ENCODE measurements at places on chromosomes 4 and X.
A peak's percentile ranks its signal among the peaks of the same experiment; 100 is the strongest.

GRCh38 chr4:14264437-14264836 lies 636.9 kb upstream of the BOD1L1 start:
- DNase-seq, result no peak

DNA sequence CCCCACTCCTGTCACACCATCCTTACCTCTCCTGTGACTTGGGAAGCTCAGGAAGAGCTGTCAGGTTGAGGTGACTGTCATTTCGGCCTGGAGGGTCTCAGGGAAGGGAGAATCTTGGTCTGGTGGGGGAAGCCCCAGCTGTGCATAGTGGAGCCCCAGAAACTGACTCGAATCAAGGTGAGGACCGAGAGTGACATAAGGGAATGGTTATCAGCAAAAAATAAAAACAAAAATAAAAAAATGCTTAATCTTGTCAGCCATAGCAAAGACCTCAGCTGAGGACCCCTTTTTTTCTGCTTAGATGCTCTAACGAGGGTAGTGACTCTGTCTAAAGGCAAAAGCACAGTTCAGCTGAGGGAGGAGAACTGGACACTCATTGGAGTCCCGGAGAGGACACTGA lies at the start of gene MAGEB17:
MAGEB17 (plus strand) TSS at position 301 of the 400 bp plus-strand sequence. CDS start 2,902 bp downstream, outside the sequence.
- DNase-seq, result no peak

DNA sequence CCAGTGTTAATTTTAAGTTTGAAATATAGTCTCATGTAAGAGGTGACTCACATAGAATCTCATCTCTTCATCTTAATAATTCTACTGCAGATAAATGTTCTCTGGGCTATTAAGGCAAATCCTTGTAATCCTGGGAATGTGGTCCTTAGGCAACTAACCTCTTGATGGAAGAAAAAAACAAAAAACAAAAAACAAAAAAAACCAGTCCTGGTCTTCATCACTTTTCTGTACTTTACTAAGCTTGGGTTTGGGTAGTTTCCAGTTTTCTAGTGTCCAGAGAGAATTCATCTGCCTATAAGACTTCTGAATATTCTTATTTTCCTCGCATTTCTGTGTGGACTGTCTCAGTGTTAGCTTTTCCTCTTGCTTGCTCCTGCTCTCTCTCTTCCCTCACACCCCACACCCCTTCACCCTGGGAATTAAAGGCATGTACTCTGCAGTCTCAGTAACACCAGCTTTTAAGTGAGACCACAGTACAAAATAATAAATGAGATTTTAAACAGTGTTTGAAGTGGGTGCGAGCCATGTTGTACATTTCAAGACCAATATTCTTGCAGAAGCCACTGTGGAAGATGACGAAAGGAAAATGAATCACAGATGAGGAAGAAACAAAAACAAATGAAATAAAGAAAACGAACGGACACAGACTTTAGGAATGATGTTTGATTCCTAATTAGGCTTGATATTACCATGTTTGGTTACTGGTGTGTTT lies 51.7 kb downstream of the HAND2 start:
- DNase-seq, result no peak

DNA sequence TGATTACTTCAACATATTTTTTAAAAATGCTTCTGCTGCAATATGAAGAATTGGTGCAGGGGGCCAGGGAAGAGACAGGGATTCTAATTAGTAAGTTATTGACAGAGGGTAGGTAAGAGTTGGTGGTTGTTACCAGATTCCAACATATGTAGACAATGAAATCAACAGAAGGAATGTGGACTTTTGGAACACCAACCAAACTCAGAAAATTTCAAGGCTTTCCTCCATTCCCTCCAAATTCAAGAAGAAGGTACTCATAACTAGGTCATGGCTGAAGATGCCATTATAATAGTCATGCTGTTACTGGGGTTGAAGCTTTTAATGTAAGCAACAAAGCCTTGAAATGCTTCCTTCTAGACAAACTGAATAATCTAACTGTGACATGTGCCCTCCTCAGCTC lies 22.9 kb upstream of the CXCL13 start:
- no peak for DNase-seq

GRCh38 chr4:75028196-75028854 lies 95.4 kb downstream of the PARM1 start:
- DNase-seq, result no peak

GRCh38 chr4:27010334-27010940 lies 149.8 kb downstream of the STIM2 start:
- DNase-seq, result peak; percentile 55

GRCh38 chr4:166077782-166078181 lies 204.7 kb downstream of the TLL1 start:
- no peak for DNase-seq

DNA sequence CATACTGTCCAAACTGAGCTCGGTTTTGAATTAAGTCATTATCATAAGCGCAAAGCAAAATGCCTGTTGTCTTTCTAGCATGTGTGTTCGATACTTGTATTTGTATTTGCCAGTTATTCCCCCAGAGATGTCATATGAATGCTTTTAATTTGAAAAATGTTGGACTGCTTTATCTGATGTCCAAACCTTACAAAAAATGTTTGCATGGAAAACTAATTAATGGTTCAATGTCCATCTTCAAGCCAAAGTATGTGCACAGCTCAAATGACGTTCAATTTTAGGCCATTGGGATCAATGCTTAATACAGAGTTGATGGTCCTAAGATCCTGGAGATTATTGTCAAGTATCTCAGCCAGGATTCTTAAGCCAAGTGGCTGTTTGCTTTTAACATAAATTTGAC lies 17.2 kb upstream of the HPGDS start:
- no peak for DNase-seq

GRCh38 chr4:108030332-108030731 lies 40.6 kb downstream of the HADH start:
- peak; percentile 60 for DNase-seq

- no peak for DNase-seq
Observed at GRCh38 chr4:73453701-73454005, 17.6 kb downstream of the AFP start.

DNA sequence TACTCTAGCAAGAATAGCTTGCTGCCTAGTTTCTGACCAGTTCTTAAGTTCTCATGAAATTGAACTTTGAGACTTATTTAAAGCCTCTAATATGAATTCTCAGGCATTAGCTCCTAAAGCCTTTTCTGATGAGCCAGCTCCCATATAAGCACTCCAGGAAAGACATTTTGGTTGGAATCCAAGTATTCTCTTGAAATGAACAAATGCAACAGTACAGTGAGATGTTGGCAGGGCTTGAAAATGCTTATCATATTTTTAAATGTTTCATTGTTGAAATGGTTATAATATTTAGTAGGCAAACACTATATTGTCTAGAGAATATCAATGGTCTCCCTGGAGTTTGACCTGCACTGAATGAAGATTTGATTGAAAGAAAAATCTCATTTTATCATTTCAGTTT lies 240.3 kb downstream of the ANK2 start:
- DNase-seq, result no peak

- no peak for DNase-seq
Observed at GRCh38 chrX:114134465-114134864, 449.4 kb upstream of the HTR2C start.

- no peak for DNase-seq
Observed at GRCh38 chrX:111309083-111309482, 38.8 kb upstream of the CAPN6 start.

- no peak for DNase-seq
Observed at GRCh38 chrX:154733066-154733425, 17.8 kb downstream of the GAB3 start.

DNA sequence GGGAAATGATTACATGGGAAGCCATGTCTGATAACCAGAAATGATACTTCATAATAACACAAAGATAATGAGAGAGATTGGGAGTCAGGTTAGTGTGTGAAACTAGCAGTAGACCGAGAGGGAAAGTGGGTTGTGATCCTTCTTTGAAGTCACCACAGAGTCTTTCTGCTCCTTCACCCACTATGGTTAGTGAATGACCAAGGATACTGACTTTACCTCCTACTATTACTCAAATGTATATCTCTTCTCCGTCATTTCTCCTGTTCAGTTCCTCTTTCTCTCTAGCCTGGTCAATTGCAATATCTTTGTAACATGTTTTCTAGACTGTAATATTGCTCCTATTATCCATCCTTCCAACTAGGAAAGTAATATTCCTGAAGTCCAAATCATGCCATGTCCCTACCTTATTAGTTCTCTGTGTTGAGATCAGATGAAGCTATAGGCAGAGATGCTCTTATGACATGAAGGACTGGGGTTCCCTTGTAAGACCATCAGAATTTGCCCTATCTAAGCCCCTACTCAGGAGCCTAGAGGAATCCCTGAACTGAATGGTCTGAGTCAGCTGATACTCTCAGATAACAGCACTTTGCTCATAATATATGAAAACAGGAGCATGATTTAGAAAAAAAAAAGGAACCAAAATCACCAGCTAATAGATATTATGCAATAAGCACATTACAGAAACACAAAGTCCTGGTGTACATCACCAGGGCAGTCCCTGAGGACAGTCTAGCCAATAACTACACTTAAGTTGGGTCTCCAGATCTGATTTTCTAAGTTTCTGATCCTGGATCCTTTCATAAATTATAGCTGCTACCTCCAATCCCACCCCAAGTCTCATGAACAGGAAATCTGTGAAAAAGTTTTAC lies 81.2 kb downstream of the SHROOM3 start:
- no peak for DNase-seq

DNA sequence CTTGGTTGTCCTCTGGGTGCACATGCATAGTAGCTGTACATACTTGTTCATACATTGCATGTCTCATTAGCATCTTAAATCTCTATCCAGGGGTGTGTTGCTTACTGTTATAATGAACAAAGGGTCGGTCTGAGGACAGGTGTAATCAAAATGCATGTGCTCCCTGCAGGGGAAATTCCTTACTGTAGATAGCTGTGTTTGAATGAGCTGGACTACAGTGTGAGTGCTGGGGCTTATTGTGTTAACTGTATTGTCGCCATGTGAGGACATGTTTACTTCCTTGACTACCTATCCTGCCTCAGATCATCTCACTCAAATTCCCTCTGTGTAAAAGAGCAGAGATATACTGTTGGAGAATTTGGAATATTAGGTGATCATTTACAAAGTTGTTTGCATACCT lies 98.7 kb downstream of the KLHL34 start:
- no peak for DNase-seq

DNA sequence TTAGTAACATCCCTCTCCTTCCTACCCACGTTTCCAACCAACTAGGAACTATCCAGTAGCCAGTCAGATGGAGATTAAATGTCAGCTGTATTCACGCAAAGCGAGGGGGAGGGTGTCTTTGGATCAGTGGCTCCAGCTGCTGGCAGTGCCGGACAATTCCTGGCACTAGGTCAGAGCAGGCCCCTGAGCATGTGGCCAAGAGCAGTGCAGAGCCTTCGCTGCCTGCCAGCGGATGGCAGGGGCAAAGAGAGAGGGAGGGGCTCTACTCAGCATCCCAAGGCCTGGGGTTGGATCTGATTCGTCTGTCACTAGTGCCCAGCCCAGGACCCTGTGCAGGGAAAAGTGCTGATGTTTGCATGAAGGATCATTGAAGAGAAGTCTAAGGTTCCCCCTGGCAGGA lies 28.7 kb upstream of the JAKMIP1 start:
- DNase-seq, result no peak

GRCh38 chr4:1713003-1713851 lies 1.1 kb upstream of the SLBP start:
- peak; percentile 27 for DNase-seq

- no peak for DNase-seq
Observed at GRCh38 chr4:137375111-137375850, 157.0 kb downstream of the PCDH18 start.

GRCh38 chr4:142917678-142918077 lies 71.6 kb upstream of the INPP4B start:
- DNase-seq, result no peak

- no peak for DNase-seq
Observed at GRCh38 chr4:185886832-185887524, 75.0 kb upstream of the SORBS2 start.

- DNase-seq, result no peak
Observed at GRCh38 chr4:133812236-133812635, 389.4 kb downstream of the PABPC4L start.

- DNase-seq, result no peak
Observed at GRCh38 chr4:81527115-81527514, 55.4 kb upstream of the RASGEF1B start.

- no peak for DNase-seq
Observed at GRCh38 chr4:33149658-33150524, 2429.7 kb downstream of the PCDH7 start.

DNA sequence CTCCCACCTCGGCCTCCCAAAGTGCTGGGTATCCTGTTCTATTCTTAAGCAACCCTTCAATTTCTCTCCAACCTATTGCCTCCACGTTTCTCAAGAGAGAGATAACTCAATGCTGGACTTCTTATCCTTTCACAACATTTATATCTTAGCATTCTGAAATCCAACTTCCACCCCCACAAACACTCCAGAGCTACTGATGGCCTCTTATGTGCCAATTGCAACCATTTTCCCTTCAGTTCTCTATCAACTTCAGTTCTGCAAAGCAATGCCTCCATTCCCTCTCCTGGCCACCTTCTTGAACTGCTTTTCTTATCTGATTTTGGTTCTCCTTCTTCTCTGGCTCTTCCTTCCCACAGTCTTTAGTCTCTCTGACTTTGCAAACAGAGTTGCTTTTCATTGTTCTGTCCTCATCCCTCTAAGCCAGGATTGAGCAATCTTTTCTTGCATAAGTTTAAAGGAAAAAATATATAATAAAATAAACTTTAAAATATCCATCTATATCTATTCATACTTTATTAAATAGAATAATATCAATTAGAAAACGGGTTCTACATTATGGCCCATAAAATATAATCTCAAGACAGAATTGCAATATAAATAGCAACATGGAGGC lies 3.6 kb upstream of the STBD1 start:
- no peak for DNase-seq

DNA sequence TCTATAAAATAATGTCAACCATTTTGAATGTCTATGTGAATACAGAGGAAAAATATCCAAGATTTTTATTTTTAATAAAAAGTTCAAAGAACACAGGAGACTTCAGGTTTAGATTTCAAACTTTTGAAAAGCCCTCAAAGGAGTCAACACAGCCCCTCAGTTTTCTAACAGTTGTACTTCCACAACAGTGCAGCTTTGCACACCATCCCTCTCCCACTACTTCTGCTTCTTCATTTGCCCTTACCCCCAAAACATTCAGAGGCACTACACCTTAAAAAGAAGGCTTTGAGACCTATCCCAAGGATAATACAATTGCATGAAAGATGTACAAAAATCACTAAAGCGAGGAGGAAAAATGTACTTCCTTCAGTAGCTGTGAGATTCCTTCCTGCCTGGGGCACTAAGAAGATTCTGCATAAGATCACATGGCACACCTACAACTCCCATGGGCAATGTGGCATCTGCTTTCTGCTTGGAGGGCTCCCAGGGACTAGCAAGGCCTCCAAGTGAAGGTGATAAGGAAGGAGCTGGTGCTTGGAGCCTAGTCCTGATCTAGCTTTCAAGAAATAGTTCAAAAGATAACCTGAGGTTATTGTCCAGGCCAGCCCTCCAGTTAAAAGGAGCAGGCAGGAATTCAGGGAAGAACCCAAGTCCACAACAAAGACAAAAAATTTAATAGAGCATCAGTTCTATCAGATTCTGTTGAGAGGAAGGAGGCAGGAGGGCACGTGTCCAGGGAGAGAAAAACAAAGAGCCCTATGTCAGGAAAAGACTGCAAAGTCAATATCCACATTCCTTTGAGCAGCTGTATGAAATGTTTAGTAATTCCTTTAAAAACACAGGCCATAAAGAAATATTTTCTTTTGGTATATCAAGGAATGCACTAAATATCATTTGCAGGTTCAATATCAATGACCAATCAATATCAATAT lies 19.1 kb downstream of the ARAP2 start:
- DNase-seq, result no peak

GRCh38 chr4:40321574-40322275 lies 13.4 kb upstream of the CHRNA9 start:
- no peak for DNase-seq

- no peak for DNase-seq
Observed at GRCh38 chrX:101429934-101430333, 21.9 kb downstream of the HNRNPH2 start.

Data from germinal center (tissue), 1 donor.